ENCODE measurements at places on chromosomes 16 and 17.

DNA sequence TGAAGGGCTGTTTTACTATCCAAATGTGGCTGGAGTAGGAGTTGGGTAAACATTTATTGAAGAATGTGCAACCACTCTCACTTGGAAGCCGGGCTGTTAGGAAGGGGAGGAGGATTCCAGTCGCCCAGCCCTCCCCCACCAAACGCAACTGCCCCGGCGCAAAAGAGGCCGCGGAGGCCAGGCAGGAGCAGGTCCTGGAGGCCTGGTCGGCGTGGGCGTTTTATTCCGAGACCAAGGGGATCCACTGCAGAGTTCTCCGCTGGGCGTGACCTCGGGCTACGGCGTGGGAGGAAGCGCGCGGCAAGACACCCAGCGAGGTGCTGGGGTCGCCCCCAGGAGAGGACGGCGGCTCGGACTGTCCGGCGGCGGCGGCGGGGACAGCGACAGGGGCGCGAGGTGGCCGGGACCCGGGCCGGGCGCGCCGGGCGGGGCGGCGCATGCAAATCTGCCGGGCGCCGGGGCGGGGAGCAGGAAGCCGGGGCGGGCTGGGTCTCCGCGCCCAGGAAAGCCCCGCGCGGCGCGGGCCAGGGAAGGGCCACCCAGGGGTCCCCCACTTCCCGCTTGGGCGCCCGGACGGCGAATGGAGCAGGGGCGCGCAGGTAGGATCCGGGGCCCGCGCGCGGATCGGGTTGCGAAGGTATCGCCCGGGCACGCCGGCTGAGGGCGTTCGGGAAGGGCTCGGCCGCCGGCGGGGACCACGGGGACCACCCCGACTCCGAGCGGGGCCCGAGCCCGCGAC is at the start of gene IL4R:
Gene IL4R (plus strand): TSS at position 553 of the 739 bp plus-strand sequence. CDS start 26,230 bp downstream, outside the sequence.
- no peak for DNase-seq

GRCh38 chr17:72518159-72518732 is 397.4 kb downstream of the SOX9 start:
- no peak for DNase-seq

- DNase-seq = no peak
Observed at GRCh38 chr16:86578061-86578599, at the start of gene FOXL1. Gene FOXL1, plus strand, starts transcription at chr16:86578549. Its CDS starts 175 bp downstream, at chr16:86578724.

- DNase-seq = peak; percentile 93
Observed at GRCh38 chr16:46688654-46689364, at the start of gene VPS35. Gene VPS35, minus strand, starts transcription at chr16:46689178. Its CDS starts 45 bp downstream, at chr16:46689133.

Data from AG04449 (cell line).